SHP77 treated with DMSO at 0.1 percent for 48 hours (cell line): ENCODE measurements at places on chromosomes 1 and 21.

GRCh38 chr1:56453417-56454078 is 125.8 kb downstream of the PLPP3 start:
- no peak for DNase-seq

- no peak for DNase-seq
Observed at GRCh38 chr1:10540277-10541005, 65.7 kb downstream of the PEX14 start.

DNA sequence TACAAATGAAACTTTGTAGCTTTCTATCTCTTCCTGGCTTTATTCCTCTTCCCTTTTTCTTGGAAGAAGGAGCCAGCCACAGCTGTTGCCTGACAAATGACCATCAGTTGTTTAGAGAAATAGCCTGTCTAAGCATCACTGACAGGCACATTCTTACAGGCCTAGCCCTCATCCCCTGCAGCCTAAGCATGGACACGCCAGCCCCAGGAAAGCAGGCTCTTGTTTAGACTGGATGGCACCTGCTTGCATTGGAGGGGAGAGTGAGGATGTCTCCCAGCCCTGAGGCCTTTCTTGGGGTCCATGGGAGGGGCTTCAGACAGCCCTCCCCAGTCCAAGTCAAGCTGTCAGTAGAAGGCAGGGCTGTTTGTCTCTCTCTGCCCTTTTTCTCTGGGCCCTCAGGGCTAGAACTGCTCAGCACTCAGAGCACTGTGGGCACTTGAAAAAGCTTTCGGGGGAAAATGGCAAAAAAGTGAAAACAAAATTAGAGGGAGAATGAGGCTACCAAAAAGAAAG is 282.5 kb upstream of the PLXNA2 start:
- DNase-seq, result no peak

DNA sequence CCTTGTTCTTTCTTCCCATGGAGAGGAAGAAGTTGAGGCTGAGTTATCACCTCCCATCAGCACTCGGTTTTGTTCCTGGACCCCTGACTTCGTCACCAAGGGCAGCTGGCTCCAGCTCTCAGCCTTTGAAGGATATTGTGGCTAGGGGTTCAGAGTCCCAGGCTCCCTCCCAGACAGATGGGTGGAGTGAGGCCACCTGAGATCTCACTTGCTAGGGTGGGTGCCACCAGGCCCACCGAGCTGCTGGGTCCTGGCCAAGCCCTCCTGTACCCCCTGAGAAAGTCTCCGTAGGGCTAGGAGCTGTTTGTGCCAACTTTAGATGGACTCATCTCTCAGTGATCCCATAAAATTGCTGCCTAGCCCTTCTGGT is 6.9 kb downstream of the MX2 start:
- no peak for DNase-seq

GRCh38 chr1:185244015-185244747 is 72.9 kb downstream of the IVNS1ABP start:
- no peak for DNase-seq

- no peak for DNase-seq
Observed at GRCh38 chr1:36506276-36506920, 23.7 kb upstream of the CSF3R start.
